ENCODE measurements at places on chromosomes 3 and 15.
A peak's percentile ranks its signal among the peaks of the same experiment; 100 is the strongest.

DNA sequence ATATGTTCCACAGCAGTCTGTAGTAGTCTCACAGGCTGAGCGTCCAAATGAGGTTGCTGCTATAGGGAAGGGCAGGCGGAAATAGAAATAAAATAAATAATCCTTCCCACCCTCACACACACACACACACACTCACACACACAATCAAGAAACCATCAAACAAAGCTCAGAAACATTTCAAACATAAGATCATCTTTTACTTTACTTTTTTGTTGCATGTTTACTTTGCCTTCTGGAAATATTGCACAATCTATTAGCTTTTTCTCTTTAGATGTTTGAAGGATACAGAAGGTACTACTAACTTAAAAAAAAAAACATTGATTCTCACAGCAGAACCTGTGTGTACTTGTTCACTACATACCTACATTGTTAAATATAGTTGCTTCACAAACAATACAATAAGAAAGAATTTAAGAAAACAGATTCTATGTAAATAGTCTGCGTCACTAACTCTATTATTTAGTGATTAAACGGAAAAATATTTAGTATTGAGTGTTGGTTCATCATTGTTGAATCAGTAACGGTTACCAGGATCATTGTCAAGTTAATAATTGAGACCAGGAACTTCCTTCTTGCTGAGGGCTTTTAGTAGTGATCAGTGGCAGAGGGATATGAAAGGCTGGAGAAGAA, 20.5 kb downstream of the ALCAM start:
- DNase-seq, result no peak

- no peak for DNase-seq
Observed at GRCh38 chr3:155086051-155086450, 5.9 kb downstream of the MME start.

- DNase-seq, result no peak
Observed at GRCh38 chr3:32237670-32238452, 619 bp upstream of the CMTM8 start.

- DNase-seq, result no peak
Observed at GRCh38 chr3:37125195-37126073, 48.9 kb downstream of the LRRFIP2 start.

DNA sequence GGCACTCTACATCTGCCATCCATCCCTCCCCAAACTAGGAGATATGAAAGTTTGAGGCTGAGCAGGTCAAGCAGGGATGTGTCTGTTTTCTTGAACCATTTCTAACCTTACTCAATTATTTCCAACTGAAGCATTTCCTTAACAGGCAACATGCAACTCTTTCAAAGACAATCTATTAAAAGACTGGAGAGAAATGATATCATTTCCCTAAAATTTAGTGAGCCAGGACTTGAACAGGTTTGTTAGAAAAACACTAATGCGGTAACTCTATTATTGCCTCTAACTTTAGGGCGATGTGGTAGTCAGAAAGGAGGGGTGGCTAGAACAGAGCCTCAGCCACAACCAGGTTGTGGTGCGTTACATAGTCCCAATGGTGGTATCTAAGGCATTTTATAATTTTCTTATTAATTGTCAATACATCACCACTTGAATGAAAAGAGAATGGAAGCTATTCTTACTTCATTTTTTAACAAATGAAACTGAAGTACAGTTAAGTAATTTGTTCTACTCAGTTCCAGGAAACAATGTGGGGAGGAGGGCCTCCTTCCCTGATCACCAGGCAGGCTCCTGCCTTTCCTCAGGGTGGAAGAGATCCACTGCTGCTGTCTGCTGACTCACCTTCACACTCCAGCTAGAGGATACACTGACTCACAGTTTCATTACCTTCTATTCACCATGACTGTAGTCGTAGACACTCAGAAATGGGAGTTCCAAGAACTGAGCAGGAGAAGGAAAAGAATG, 22.8 kb downstream of the MYO1E start:
- DNase-seq, result no peak

DNA sequence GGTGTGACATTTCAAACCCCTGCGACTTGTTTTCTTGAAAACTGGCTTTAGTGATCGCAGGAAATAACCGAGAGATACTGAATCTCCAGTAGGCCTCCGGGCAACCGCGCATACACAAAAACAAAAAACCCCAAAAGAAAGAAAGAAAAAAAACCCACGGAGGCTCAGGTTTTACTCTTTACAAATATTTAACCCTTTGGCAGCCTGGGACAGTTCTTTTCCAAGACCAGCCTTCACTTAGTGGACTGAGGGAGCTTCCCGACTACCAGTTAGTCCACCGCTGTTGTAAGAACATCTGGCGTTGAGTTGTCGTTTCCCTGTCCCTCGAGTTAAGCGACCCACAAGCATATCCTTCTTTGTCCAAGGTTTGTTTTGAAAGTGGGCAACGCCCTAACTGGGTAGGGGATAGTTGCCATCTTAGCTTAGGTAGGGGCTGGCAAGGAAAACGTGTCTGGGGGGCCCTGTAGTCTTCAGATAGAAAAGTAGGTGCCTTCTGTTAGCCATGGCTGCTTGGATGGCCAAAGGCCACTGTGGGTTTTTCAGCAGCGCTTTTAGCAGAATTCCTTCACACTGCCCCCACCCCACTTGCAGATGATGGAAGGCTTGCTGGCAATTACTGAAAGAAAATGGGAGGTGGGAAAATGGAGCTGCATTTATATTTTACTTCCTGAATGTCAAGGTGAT, 6.9 kb downstream of the ISL2 start:
- no peak for DNase-seq

GRCh38 chr15:66046751-66047150, 177.5 kb downstream of the RAB11A start:
- DNase-seq, result no peak

- DNase-seq, result peak; percentile 51
Observed at GRCh38 chr15:43776718-43777266, at the start of gene ELL3. TSS of gene ELL3 (minus strand) at chr15:43776966. CDS start at chr15:43776901, 65 bp downstream.

- DNase-seq, result no peak
Observed at GRCh38 chr3:105613120-105613519, 246.4 kb downstream of the ALCAM start.

DNA sequence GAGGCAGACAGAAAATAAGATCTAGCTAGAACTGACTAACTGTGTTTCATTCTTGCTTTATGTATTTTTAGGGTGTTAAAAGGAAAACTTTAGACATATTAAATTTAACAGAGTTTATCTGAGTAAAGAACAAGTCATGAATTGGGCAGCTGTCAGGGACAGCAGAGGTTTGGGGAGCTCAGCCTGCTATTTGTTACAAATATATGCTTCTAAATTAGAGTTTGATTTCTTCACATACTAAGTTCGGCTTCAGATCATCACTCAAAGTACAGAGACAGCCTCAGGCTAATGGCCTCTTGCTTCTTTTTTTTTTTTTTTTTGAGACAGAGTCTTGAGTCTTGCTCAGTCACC, 21.9 kb downstream of the EFCC1 start:
- no peak for DNase-seq

Data from activated naive CD4-positive, alpha-beta T cell (primary cell).